Occipital lobe (tissue), 3 donors: ENCODE measurements at places on chromosomes 2 and 18.
A peak's percentile ranks its signal among the peaks of the same experiment; 100 is the strongest.

DNA sequence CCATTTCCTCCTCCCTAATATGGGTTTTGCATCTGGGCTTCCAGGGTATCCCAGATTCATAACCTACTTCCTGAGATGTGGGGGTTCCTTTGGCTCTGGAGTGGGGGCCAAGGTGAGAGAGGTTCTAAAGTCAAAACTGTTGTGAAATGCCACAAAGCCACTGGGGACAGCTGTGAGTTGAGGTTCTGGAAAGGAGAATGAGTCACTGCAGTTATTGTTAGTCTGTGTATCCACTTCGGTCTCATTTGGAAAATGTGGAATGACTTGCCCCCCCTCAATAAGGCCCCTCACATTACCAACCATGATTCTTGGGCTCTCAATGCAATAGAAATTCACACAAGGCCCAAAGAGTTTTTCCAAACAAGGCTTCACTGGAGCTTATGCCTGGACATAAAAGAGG is 51.1 kb upstream of the LGALSL start:
- no peak for DNase-seq

DNA sequence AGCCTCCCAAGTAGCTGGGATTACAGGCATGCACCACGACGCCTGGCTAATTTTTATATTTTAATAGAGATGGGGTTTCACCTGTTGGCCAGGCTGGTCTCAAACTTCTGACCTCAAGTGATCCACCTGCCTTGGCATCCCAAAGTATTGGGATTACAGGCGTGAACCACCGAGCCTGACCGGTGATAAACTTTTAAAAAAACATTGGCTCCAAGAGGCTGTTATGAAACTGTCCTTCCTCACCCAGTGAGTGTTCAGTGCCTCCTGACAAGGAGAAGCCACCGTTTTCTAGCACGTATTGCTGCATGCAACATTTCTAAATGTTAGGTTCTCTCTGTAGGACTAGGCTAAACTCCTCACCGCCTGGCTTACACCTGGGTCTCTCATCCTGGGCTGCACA is 63.3 kb downstream of the EDAR start:
- DNase-seq: no peak

- no peak for DNase-seq
Observed at GRCh38 chr2:37361994-37362698, 17.7 kb downstream of the QPCT start.

- no peak for DNase-seq
Observed at GRCh38 chr2:172270278-172271079, 156.9 kb upstream of the ITGA6 start.

DNA sequence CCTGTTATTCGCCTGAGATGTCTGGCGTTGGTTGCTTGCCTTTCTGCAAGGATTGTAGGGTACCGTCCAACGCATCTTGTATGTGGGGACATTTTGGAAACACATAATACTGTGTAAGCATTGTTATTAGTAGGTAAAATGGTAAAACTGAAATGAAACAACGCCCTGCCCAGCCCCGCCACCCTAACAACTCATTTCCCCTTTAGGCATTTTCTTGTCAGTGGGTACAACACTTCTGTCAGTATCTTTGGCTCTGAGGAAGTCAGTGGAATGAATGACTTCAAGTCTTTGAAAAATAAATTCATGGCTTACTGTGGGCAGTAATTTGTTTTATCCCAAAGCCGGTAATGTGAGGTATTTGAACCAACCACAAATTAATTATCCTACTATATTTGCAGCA is 86.0 kb downstream of the FMNL2 start:
- no peak for DNase-seq

DNA sequence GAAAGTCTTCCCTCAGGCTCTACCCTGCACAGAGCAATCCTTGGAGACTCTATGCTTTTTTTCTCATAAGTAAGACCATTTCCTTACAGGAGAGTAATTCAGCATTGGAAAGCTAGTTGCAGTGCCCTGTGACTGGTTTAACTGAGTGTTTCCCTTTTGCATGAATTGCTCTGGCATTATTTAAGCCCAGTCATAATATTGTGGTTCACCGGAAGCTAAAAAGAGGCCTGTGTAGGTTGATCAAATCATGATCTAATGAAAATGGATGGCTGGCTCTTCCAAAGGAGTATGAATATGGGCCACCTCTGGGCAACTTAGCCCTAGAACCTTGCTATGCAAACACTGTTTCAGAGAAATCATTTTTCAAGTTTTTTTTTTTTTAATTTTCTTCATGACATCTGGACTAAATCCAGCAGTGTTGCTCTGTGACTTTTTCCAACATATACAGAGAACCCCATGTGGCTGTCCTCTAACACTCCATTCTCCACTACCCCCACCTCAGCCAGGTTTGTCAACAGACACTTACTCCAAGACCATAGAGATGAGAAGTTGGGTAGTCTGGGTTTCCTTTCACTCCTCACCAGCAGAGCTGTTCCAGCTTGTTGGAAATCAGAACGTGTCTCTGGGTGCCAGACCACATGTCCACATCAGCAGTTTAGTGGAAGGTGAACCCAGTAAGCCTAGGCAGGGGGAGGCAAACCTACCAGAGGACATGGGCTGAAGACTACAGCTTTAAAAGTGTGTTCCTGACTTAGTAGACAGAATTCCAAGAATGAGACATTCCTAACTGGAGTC is 175.2 kb upstream of the SLC14A2 start:
- no peak for DNase-seq

- no peak for DNase-seq
Observed at GRCh38 chr2:191382801-191383200, 137.6 kb downstream of the MYO1B start.

GRCh38 chr2:152445791-152446201 is 110.8 kb downstream of the FMNL2 start:
- DNase-seq: peak; percentile 49
